ENCODE measurements at places on chromosomes 7 and 10.

DNA sequence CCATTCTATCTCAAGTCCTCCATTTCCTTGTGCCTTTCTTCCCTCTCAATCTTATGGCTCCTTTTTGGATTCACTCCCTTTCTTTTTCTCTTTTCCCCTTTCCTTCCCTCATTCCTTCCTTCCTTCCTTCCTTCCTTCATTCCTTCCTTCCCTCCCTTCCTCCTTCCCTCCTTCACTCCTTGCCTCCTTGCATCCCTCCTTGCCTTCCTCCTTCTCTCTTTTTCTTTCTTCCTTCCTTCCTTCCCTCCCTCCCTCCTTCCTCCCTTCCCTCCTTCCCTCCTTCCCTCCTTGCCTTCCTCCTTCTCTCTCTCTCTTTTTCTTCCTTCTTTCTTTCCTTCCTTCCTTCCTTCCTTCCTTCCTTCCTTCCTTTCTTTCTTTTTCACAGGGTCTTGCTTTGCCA lies 120.1 kb downstream of the SAMD9 start:
- no peak for DNase-seq

GRCh38 chr7:22627136-22627535 lies 99.9 kb upstream of the IL6 start:
- DNase-seq: no peak

DNA sequence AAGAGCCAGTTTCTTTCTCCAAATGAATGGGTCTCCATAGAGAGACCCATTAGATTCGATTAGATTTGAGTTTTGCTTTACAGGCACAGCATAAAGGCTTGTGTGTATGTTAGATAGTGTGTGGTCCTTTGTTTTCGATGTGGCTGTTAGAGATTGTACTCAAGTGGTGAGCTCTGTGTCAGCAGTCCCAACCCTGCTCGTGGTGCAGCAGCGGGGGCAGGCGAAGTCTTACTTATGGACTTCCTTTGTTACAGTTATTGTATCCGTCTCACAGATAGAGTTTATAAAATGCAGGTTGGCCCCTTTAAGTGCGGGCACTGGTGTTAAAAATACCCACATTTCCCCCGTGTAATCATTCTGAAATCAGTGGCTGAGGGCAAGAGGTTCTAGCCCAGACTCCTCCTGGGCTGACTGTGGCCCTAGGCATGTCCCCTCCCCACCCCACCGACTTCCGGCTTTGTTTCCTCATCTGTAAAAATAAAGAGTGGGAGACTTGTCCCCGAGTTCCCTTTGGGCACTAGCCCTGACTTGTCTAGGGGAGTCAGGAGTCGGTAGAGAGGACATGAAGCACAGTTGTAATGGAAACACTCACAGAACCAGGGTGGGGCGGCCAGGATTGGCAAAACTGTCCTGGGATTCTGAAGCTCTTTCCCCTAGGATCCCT lies 28.6 kb downstream of the MTURN start:
- DNase-seq: peak; percentile 71

- peak; percentile 94 for DNase-seq
Observed at GRCh38 chr7:151085691-151086620, at the start of gene AGAP3. AGAP3 (plus strand) TSS chr7:151086475; CDS start chr7:151086742, 267 bp downstream.

- DNase-seq: no peak
Observed at GRCh38 chr10:97889461-97890265, 40.0 kb downstream of the GOLGA7B start.

DNA sequence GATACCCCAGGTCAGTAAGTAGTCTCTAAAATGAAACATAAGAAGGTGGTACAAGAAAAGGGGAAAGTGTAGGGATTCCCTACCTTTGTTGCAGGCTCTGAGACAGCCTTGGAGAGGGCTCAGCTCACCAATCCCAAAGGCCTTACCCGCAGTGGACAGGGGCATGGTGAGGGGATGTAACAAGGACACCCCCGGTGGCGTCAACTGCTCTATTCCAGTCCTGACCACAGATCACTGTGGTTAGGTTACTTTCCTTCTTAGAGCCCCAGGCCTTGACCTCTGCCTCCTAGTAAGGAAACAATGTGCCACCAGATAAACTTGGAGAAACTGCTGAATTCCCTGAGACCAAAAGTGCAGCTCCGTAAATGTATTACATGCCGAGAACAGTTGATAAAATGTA lies 17.5 kb downstream of the PLXNA4 start:
- no peak for DNase-seq

- DNase-seq: no peak
Observed at GRCh38 chr10:61627266-61627665, 35.5 kb upstream of the CABCOCO1 start.

DNA sequence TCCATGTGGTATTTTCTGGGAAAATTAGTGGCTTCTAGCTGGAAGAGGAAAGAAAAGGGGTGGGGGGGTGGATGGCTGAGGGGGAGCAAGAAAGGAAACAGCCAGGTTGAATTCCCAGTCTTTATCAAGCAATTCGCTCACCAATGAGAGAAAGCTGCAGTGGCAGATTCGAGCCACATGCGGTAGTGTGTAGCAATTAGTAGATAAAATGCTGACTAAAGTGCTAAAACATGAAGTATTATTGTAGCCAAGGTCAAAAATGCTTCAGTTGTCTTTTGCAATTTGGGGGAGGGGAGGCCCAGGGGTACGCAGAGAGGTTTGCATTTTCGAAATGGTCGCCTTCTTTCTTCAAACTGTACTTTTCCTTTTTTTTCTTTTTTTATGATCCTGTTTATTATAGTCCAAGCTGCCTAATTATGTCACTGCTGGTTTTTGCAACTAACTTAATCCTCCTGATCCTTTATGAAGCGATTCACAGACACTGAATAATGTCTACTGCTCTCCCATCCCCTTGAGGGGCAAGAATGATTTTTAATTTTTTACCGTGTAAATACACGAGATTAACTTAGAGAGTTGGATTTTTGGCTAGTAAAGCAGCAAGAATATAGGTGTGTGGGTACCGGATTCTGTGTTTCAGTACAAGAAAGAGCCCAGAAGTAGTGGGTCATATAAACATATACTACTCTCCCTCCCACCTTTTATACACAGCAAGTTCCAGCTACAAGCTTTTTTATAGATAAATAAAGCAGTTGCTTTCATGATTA lies 3.6 kb upstream of the ARID5B start:
- DNase-seq: peak; percentile 9

- no peak for DNase-seq
Observed at GRCh38 chr7:92798517-92799249, 37.7 kb downstream of the CDK6 start.

GRCh38 chr7:147438216-147438615 lies 1152.3 kb upstream of the C7orf33 start:
- DNase-seq: no peak

DNA sequence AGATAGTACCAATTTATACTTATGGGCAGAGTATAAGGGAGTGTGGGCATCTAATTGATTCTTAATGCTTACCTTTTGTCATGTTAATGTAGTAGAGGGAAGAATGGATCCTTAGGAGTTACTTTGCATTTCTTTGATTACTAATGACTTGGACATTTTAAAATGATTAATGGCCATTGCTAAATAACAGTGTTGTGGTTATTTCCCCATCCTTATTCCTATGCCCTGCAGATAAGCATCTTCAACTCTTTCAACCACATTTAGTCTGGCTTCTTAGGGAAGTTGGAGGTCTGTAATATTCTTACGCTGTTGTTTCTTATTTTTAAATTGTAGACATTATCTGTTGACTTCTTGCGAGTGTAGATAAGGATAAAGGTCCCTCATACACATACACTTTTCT lies 37.2 kb downstream of the KAT6B start:
- DNase-seq: no peak

GRCh38 chr10:490891-491571 lies 198.4 kb downstream of the DIP2C start:
- DNase-seq: no peak

DNA sequence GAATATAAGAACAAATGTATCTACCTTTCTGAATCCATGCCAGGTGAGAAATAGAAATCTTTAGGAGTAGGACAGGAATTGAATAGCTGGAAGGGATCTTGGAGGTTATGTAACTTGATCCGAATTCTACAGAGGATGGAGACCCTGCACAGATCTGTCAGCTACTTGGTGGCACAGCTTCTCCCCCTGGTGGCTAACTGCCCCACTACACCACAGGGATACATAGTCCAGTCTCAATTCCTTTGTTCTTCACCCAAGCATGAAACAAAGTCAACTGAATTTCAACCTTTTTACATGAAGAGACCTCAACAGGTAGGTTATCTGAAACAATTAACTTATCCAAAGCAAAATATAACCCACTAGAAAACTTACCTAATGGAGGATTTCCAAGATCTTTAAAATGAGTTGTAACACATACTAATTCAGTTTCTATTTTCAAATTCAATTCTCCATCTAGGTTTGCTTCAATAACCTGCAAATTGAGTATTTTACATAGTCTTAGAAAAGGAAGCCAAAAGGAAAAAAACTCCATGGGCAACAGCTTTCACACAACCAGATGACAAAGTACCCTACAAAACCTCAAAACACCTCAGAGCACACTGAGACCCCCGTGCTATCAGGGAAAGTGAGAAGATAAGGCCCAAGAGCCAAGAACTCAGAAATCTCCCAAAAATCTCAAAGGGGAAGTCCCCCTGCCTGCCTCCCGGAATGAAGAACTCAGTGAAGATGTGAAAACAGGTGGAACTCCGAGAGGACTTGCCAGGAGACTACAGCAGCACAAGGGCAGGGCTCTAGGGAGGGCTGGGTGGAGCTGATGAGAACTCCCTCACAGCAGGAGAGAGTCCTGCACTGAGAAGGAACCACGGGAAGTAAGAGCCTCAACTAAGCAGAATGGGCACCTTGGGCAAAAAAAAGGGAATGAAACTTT lies 10.3 kb downstream of the HUS1 start:
- no peak for DNase-seq

GRCh38 chr7:17745610-17746009 lies 194.7 kb downstream of the SNX13 start:
- no peak for DNase-seq

DNA sequence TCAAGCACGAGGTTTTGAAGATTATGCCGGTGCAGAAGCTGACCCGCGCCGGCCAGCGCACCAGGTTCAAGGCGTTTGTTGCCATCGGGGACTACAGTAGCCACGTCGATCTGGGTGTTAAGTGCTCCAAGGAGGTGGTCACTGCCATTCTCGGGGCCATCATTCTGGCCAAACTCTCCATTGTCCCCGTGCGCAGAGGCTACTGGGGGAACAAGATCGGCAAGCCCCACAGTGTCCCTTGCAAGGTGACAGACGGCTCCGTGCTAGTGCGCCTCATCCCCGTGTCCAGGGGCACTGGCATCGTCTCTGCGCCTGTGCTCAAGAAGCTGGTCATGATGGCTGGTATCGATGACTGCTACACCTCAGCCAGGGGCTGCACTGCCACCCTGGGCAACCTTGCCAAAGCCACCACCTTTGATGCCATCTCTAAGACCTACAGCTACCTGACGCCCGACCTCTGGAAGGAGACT lies 284.7 kb downstream of the GPR37 start:
- DNase-seq: no peak

- DNase-seq: no peak
Observed at GRCh38 chr7:151757274-151757673, 119.6 kb downstream of the PRKAG2 start.

- DNase-seq: no peak
Observed at GRCh38 chr7:55515569-55516279, 56.6 kb downstream of the VOPP1 start.

DNA sequence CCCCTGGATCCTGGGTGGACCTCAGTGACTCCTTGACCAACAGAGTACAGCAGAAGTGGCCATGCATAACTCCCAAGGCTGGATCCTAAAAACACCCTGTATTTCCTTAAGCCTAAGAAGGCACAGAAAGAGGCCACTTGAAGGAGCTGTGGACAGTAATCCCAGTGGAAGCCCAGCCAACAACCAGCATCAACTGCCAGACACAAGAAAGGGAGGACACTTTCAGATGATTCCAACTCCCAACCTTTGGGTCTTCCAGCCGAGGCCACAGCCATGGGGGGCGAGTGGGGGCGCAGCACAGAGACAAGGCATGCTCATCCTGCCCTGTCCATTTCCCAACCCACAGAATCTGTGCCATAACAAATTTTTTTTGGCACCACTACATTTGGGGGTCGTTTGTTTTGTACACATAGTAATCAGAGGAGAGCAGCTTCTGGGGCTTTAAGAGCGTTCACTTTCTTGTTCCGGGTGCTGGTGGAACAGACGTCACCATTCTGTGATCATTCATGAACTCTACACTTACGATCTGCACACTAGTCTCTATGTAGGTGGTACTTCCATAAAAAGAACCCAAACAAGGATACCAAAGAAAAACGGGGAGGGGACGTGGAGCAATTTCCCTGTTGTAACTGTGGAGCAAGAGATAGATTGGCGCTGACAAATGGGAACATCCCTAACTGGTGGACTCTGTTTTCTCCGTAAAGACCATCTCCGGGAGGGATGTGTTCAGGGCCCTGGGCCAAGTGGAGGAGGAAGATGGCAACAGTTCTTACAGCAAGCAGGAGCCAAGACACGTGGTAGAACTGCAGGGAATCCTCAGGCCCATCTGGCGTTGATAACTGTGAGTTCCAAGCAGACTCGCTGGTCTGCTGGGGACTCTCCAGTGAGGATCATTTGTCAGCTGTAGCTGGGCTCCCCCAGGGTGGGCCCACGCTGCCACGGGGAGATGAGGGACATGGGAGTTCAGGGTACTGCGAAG lies 6.0 kb upstream of the SLC29A3 start:
- peak; percentile 49 for DNase-seq

DNA sequence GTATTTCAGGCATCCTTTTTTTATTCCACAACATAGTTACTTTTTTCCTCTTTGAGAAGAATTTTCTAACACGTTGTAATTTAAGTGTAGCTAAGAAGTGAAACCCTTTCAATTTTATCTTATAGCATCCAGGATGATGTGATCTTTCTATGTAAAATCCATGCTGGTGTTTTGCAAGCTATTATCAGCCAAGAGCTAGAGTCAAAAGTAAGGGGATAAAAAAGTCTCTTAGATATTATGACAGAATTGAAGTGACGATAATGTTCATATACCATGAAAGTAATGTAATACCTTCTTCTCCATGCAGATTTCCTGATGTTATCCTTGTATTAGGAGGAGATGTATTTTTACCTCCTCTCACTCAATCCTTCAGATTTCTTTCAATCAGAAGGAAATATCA lies 64.2 kb upstream of the MBL2 start:
- DNase-seq: no peak

DNA sequence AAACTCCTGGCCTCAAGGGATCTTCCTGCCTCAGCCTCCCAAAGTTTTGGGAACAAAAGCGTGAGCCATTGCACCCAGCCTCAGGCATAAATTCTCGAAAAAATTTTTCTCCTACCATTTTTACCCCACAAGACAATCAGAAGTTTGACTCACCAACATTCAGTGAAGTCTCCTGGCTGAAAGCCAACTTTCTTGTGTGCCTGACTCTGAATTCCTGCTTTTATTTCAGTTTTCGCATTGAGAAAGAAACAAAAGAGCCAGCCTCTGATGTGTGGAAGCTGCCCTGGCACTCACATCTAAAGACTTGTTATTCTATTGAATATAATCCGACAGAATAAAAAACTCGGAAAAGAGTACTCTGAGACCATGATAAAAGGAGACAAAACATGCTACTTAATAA lies 402.9 kb downstream of the MAGI2 start:
- DNase-seq: no peak

DNA sequence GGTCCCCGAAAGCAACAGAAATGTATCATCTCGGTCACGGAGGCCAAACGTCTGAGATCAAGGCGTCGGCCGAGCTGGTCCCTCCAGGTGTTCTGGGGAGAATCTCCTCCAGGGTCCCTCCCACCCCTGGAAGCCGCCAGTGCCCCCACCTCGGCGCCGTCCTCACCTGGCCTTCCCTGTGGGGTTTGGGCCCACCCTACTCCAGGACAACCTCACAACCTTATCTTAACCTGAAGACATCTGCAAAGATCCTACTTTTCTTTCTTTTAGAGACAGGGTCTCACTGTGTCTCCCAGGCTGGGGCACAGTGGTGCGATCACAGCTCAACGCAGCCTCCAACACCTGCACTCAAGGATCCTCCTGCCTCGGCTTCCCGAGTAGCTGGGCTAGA lies 33.4 kb downstream of the ADAP1 start:
- no peak for DNase-seq

GRCh38 chr7:127477295-127478023 lies 85.0 kb upstream of the ZNF800 start:
- DNase-seq: no peak

Data from substantia nigra (tissue), 51 donors.